Central memory CD4-positive, alpha-beta T cell (primary cell): ENCODE measurements at places on chromosomes 3 and 15.

- no peak for DNase-seq
Measured at GRCh38 chr15:48085591-48085930, 35.2 kb upstream of the SLC24A5 start.

DNA sequence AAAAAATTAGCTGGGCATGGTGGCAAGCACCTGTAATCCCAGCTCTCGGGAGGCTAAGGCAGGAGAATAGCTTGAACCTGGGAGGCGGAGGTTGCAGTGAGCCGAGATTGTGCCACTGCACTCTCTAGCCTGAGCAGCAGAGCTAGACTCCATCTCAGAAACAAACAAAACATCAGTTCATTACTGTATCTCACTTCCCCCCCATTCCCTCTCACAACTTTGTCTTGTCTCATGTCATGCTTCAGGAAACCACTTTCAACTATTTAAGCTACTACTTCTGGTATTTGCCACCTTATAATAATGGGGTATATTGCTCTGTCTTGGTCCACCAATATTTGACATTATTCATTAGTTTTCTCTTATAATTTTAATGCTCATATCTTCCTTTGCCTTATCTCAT is 26.2 kb downstream of the PIK3CA start:
- no peak for DNase-seq

DNA sequence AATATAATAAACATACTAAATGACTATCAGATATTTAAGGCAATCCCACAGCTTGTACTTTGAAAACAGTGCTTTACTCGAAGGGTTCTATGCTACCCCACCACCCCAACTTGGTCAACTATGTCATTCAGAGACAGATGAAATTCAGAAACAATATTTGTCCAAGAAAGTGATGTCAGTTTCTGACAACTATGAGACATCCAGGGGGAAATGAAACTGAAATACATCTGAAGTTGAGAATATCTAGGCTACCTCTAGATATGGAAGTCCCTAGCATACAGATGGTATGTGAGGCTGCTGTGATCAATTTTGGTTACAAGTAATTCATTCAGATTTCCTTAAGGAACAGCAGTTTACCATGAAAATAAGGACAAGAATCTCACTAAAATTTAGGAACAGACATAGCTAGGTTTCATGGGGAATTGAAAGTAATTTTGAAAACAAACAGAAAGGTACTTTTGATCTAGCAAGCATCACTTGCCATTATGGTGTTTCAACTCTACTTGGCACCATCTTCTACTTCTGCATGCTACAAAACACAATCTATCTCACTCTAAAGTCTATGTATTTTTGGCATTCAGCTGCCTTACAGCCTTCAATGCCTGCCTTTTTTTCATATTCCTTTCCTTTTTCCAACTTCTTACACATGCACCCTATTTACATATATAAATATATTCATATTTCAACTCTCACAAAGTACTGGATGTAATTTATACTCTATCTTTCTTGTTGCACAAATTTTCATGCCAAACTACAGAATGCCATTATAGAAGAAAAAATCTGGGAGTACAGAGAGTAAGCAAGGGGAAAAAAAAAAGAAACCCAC is 21.7 kb downstream of the ATG3 start:
- no peak for DNase-seq

- no peak for DNase-seq
Measured at GRCh38 chr3:138459619-138460535, 25.5 kb downstream of the ESYT3 start.

DNA sequence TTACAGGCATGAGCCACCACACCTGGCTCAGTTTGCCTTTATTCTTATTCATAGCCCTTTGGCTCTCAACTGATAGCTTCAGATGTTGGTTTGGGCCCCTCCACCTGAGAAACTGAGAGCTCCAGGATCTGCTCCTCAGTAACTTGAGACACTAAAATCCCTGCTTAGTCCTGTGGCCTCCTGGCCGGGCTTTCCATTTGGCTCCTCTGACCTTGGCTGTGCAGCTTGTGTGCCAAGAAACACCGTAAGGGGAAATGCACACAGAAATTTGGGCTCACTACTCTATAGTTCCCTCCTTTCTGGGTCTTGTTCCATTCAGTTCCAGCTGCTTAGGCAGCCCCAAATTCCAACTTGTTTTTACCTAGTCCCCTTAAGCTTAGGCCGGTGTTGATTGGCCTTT is 24.9 kb downstream of the NIPA2 start:
- no peak for DNase-seq

DNA sequence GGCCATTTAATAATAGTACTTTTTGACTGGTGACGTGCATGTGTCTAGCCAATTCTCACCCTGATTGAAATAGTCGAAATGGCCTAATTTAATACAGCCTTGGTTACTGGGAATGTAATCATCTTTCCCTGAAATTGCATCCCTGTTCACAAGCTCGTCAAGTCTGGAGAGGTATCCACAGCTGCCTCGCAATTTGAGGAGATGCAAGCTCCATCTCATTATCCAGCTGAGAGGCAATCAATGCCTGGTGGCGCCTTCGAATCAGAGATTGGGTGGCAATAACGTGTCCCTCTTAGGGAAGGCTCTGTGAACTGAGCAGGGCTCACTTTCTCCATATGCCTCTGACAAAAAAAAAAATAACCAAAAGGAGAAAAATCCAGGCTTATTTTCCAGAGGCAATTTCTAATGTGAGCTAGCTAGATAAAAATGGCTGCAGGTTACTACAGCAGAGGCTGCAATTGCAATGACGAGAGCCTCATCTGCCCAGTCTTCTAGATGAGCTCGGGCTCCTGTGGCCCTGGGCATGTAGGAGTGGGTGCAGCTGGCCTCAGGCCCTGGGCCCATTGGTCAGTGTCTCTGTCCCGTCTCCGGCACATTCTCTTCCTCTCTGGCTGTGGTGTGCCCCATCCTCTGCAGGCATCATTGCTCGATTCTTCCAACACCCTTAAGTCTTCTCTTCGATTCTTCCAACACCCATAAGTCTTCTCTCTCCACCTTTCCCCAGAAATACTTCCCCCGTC is 487.5 kb downstream of the GABRG3 start:
- DNase-seq = no peak

DNA sequence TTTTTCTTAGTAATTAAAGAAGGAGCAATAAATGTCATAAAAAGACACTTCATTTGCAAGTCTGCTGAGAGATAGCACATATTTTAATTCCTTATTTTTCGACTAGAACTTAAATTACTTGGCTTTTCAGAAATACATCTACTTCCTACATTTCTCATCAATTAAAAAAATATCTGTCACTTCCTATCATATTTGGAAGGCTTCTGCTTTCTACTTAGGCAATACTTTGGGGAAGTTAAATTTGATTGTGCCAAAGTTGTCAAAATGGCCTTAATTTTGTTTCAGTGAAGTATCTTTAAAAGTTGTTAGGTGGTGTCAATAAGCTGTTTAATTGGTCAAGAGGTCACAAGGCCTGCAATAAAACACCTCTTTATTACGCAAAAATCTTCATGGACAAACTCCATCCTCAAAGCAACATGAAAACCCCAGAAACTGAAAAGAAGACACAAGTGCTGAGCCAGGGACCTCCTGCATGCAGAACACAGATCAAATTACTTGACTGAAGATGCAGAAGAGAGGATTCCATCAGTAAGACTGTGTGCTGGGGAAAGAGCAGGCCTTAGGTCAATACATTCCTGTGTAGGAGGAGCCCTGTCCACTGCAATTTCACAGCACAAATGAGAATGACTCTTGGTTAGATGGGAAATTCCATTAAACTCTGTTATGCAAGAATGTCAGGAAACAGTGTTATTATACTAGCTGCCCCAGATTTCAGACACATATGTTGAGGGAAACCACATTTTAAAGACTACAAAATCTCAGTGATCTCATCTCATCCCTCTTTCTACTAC is 48.0 kb upstream of the FSTL1 start:
- DNase-seq = no peak

DNA sequence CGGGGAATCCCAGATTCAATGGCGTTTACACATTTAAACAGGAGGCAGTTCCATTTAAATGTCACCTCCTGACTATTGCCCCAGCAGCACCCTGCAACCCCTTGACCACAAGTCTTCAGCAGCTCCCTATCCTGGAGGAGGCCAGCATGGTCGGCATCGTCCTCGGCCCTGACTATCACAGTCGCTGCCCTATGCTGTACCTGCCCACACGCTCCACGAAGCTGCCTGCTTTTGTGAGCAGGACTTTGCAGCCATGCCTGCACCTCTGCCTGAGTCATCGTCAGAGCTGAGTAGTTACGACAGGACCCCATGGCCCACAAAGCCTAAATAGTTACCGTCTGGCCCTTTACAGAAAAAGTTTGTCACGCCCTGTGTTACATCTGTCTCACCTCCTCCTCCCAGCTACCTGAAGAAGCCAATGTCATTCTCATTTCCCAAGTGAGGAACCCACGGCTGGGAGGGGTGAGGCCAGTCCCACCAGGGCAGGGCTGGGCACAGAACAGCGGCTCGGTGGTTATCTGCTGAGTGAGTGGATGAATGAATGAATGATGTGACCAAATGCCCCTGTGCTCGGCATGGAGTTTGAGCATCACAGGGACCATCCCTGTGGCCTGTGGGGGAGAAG is 47.8 kb upstream of the IQSEC1 start:
- no peak for DNase-seq

DNA sequence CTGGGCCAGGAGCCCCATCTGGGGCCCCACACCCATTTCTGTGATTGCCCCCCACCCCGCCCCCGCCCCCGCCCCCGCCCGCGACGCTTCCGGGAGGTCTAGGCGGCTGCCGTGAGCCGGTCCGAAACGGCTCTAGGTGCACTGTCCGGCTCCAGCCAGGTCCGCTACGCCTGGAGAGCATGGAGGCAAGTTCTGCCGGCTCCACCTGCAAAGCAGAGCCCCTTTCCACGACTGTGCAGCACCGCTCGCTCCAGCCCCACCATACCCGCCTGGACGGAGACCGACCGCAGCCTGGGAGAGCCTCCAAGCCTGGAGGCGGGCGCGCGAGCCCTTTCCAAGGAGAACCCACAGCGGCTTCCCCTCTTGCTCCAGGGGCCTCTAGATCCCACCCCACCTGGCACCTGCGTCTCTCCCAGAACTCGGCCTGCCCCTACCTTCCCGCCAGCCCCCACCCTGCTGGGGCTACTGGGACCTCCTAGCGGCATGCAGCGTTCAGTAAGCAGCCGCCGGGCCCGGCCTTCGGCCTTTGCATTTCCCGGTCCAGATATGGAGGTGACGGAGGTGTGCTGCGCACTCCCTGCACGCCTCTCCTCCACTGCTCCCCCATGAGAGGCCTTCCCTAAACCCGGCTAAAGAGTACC is 66.2 kb downstream of the KLF13 start:
- DNase-seq = no peak

DNA sequence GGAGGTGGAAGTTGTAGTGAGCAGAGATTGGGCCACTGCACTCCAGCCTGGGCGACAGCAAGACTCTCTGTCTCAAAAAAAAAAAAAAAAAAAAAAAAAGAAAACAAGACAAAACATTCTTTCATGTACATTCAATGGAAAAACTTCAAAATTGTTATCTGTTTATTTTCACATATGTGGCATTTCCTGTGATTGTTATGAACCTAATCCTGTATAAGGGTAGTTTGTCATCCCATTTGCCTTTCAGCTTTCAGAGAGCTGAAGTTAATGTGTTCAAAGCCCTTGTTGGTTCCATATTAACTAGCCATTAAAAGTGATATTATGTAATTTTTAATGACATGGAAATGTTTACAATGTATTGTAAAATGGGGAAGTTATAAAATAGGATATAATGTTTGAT is 17.3 kb upstream of the NCK1 start:
- DNase-seq = no peak

GRCh38 chr3:123021388-123021787 is 6.2 kb downstream of the SEMA5B start:
- no peak for DNase-seq

- DNase-seq = no peak
Measured at GRCh38 chr3:50133283-50133615, 21.9 kb upstream of the SEMA3F start.

- DNase-seq = no peak
Measured at GRCh38 chr3:60228823-60229222, 1022.4 kb downstream of the FHIT start.

GRCh38 chr3:120689395-120689794 is 7.4 kb upstream of the HGD start:
- no peak for DNase-seq

- DNase-seq = no peak
Measured at GRCh38 chr3:37475435-37475834, 301.1 kb upstream of the LRRFIP2 start.
